B cell (primary cell): ENCODE measurements at places on chromosomes 1 and 21.

DNA sequence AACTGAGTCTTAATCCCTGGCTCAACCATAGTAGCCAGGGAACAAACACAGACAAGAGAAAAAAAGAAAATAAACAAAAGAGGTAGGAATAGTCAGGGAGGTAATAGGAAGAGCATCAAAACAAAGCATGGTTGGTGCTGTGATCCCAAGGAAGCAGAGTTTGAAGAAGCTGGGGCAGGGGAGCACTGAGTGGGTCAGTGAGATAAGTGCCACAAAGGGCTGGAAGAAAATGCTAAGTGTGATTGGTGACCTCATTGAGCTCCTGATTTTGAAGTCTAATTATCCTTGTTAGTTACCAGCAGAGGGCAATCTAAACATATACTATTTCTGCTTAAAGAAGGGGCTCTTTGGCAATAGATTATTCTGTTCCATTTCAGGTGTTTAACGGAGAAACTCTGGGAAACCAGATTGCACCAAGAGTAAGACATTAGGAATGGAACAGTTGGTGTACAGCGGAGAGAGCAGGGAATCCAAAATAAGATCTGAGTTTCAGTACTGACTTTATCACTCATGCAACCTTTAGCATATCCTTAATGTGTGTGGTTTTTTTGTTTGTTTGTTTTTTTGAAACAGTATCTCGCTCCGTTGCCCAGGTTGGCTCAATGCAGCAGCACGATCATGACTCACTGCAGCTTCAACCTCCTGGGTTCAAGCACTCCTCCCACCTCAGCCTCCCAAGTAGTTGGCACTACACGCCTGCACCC lies 30.7 kb upstream of the KIAA1614 start:
- H3K27ac ChIP-seq, result no peak overlapping the region
- peak; percentile 37 for DNase-seq
- no peaks in the 10 kb centered on the region for H3K27me3 ChIP-seq
- no peaks in the 10 kb centered on the region for H3K4me1 ChIP-seq
- H3K36me3 ChIP-seq, result peaks cover 10% of the 10 kb centered on the region

- H3K27ac ChIP-seq, result no peak overlapping the region
- DNase-seq, result no peak
- H3K4me3 ChIP-seq, result no peak overlapping the region
- H3K27me3 ChIP-seq, result peaks cover 17% of the 10 kb centered on the region
- no peaks in the 10 kb centered on the region for H3K4me1 ChIP-seq
Observed at GRCh38 chr1:17330856-17331255, 22.9 kb downstream of the PADI4 start.

GRCh38 chr1:7856345-7856744 lies 3.5 kb upstream of the UTS2 start:
- no peaks in the 10 kb centered on the region for H3K4me1 ChIP-seq
- H3K27me3 ChIP-seq, result no peaks in the 10 kb centered on the region
- H3K4me3 ChIP-seq, result no peak overlapping the region
- no peak overlapping the region for H3K27ac ChIP-seq
- DNase-seq, result peak; percentile 20

DNA sequence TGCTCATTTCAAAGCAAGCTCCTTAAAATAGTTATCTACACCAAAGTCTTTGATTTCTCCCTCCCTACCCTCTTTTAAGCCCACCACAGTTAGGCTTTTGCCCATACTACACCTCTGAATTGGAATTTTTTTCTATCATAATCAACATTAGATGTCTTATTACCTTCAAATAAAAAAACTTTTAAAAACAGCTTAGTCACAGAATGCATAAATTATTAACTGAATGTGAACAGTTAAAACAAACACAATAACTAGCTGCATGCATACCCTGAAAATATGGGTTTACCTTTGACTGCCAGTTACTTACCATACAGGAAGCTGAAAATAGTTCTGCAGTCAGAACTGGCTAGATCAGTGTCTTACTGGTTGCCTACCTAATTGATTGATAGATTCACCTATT lies 210.9 kb downstream of the TGFB2 start:
- no peak overlapping the region for H3K27ac ChIP-seq
- no peak for DNase-seq
- no peaks in the 10 kb centered on the region for H3K27me3 ChIP-seq
- H3K4me1 ChIP-seq, result no peaks in the 10 kb centered on the region
- no peak overlapping the region for H3K4me3 ChIP-seq

GRCh38 chr21:15138490-15138889 lies 73.7 kb upstream of the NRIP1 start:
- no peak overlapping the region for H3K4me3 ChIP-seq
- H3K4me1 ChIP-seq, result peaks cover 10% of the 10 kb centered on the region
- no peaks in the 10 kb centered on the region for H3K27me3 ChIP-seq
- no peak for DNase-seq

DNA sequence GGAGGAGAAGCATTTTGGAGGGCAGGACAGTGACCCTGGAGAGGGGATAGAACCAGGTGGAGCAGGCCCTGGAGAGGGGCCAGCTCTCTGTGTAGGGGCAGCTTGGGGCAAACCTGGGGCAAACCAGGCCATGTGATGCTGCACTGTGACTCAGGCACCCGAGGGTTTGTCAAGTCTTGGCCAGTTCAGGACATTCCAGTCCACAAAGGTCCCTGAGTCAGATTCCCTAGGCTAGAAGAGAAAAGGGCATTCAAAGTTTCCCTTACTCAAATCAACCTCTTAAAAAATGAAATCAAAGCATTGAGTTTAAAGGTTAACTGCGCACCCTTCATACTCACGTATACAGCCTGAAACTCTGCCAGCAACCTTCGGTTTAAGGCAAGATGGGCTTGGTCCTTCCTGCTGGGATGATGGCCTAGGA lies 25.2 kb upstream of the PLA2G2C start:
- H3K36me3 ChIP-seq, result no peaks in the 10 kb centered on the region
- H3K4me3 ChIP-seq, result no peak overlapping the region
- peaks cover 38% of the 10 kb centered on the region for H3K27me3 ChIP-seq
- DNase-seq, result no peak

GRCh38 chr1:241849345-241849695 lies 1.3 kb downstream of the EXO1 start:
- no peak overlapping the region for H3K4me3 ChIP-seq
- no peaks in the 10 kb centered on the region for H3K27me3 ChIP-seq
- DNase-seq, result no peak
- no peaks in the 10 kb centered on the region for H3K36me3 ChIP-seq

GRCh38 chr1:214102907-214103306 lies 115.1 kb downstream of the PROX1 start:
- DNase-seq, result no peak
- no peaks in the 10 kb centered on the region for H3K27me3 ChIP-seq
- no peaks in the 10 kb centered on the region for H3K36me3 ChIP-seq
- no peak overlapping the region for H3K27ac ChIP-seq

- H3K36me3 ChIP-seq, result no peaks in the 10 kb centered on the region
- H3K27ac ChIP-seq, result no peak overlapping the region
- no peaks in the 10 kb centered on the region for H3K4me1 ChIP-seq
- no peak for DNase-seq
- H3K4me3 ChIP-seq, result no peak overlapping the region
- H3K27me3 ChIP-seq, result no peaks in the 10 kb centered on the region
Observed at GRCh38 chr21:39065917-39066316, 117.3 kb downstream of the PSMG1 start.

DNA sequence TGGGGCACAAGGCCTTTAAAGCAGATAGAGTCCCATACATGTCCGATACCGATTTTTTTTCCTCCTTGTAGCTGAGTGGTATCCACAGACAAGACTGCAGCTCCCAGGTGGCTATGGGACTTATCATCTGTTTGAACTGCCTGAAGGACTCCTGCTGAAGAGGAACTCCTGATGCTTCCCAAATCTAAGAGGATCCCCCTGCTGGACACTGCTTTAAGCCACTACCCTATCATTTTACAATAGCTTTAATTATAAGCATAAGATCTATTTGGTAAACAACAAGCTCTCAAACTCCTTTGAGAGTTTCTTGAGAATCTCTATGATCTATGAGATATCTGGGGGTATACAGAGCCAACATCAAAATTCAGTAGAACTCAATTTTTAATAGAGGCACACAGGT lies 11.7 kb downstream of the NDC1 start:
- H3K4me1 ChIP-seq, result no peaks in the 10 kb centered on the region
- no peak for DNase-seq
- no peak overlapping the region for H3K27ac ChIP-seq

- no peak for DNase-seq
- no peaks in the 10 kb centered on the region for H3K4me1 ChIP-seq
- H3K36me3 ChIP-seq, result no peaks in the 10 kb centered on the region
Observed at GRCh38 chr1:215523128-215523861, 43.8 kb upstream of the KCTD3 start.

DNA sequence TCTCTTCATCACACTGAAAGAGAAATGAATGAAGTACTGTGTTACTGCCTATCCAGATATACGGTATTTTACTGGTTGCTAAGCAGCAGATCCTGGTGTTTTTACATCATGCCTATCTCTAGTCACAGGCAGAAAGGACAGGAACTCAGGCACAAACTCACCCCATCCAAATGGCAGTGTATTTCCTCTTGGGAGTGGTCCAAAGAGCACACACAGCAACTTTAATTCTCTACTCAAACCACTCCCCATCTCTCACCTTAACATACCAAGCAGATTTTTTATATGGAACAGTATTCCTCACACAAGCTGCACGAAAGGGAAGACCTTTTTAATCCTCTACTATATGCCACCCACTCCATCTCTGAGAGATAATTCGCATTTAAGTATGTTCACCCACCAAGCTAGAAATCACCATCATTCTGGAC lies 27.3 kb downstream of the EIF4G3 start:
- no peak for DNase-seq
- no peak overlapping the region for H3K4me3 ChIP-seq
- no peaks in the 10 kb centered on the region for H3K4me1 ChIP-seq
- no peaks in the 10 kb centered on the region for H3K27me3 ChIP-seq
- H3K27ac ChIP-seq, result peak overlapping the region; percentile 43

GRCh38 chr1:6308449-6308848 lies 47.6 kb upstream of the GPR153 start:
- H3K27me3 ChIP-seq, result no peaks in the 10 kb centered on the region
- no peak overlapping the region for H3K4me3 ChIP-seq
- no peak overlapping the region for H3K27ac ChIP-seq
- no peaks in the 10 kb centered on the region for H3K36me3 ChIP-seq

DNA sequence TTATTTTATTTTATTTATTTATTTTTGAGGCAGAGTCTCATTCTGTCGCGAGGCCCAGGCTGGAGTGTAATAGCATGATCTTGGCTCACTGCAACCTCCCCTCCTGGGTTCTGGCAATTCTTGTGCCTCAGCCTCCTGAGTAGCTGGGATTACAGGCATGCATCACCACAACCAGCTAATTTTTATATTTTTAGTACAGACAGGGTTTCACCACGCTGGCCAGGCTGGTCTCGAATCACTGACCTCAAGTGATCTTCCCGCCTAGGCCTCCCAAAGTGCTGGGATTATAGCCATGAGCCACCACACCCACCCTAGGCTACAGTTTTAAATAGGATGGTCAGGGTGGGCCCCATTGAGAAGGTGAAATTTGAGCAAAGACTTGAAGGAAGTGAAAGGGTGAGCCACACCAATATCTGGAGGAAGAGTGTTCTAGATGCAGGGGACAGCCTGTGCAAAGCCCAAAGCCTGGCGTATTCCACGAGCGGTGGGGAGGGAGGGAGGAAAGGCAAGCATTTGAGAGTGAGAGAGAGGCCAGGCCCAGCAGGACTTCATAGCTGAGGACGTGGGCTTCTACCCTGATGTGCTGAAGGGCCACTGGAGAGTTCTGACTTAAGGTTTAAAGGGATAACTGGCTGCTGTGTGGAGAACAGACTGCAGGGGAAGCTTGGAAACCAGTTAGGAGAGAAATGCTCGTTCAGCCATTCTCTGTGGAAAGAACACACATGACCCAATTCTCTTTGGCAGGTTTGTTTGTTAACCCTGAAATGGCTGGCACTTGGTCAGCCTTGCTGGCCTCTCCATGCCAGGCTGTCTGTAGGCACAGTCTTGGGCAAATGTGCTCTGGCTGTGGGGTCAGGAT lies 62.6 kb upstream of the FAM20B start:
- no peak overlapping the region for H3K4me3 ChIP-seq
- H3K4me1 ChIP-seq, result no peaks in the 10 kb centered on the region
- no peak for DNase-seq
- H3K27me3 ChIP-seq, result no peaks in the 10 kb centered on the region

DNA sequence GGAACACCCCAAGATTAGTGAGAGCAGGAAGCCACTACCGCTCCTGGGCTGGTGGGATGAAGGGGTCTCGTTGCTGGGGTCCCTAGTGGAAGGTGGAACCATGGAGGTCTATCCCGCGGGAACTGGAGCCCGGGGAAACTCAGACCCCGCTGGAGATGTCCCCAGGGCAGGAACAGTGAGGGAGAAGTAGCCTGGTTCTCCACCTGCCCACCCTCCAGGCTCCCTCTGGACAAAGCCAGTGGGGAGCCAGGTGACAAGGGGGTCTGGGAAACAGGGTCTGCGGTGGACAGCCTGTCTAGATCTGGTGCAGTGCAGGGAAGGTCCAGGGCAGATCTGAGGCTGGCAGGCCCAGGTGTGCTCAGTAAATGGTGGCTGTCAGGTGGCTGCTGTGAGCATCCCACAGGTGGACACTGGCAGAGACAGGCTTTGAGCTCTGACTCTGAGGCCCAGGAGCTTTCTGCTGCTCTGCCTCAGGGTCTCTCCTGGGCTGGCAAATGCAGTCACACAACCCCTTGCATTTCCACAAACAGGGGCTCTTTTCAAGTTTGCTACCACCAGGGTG lies 88.0 kb upstream of the TLR5 start:
- no peak for DNase-seq
- H3K4me1 ChIP-seq, result no peaks in the 10 kb centered on the region
- no peak overlapping the region for H3K27ac ChIP-seq
- H3K4me3 ChIP-seq, result no peak overlapping the region

- no peak overlapping the region for H3K27ac ChIP-seq
- DNase-seq, result no peak
- H3K27me3 ChIP-seq, result no peaks in the 10 kb centered on the region
- H3K4me1 ChIP-seq, result no peaks in the 10 kb centered on the region
- H3K36me3 ChIP-seq, result no peaks in the 10 kb centered on the region
Observed at GRCh38 chr1:63784489-63785390, 10.9 kb downstream of the ROR1 start.

DNA sequence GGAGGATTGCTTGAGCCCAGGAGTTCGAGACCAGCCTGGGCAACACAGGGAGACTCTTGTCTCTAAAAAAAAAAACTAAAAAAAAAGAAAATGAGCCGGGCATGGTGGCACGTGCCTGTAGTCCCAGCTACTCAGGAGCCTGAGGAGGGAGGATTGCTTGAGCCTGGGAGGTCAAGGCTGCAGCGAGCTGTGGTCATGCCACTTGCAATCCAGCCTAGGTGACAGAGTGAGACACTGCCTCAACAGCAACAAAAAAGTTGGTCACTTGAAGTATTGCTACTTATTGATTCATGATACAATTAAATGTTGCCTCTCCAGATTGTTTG lies 57.9 kb upstream of the CXADR start:
- no peaks in the 10 kb centered on the region for H3K27me3 ChIP-seq
- no peaks in the 10 kb centered on the region for H3K36me3 ChIP-seq
- no peak overlapping the region for H3K27ac ChIP-seq
- H3K4me3 ChIP-seq, result no peak overlapping the region

DNA sequence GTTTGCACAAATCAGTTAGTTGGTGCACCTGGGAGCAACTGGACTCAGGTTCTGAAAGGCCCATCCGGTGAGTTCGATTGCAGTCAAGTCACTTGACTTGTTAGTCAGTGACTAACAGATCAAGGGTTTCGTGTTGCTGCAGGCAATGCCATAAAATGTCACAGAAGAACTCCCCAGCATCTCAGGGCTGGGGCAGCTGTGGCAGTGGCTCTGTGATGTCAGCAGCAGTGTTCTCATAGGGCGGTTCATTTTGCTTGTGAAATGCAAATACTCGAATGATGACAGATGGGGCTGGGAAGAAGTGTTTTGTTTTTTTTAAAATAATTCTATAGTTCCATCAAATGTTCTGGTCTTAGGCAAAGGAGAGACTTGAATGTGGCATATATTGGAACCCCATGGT lies 287.8 kb downstream of the LMX1A start:
- H3K27me3 ChIP-seq, result no peaks in the 10 kb centered on the region
- no peaks in the 10 kb centered on the region for H3K36me3 ChIP-seq
- DNase-seq, result no peak
- no peak overlapping the region for H3K27ac ChIP-seq
- H3K4me3 ChIP-seq, result no peak overlapping the region
- H3K4me1 ChIP-seq, result no peaks in the 10 kb centered on the region
